ENCODE measurements at places on chromosomes 3 and 15. TPM values are rescaled to one million over a fixed set of nuclear protein-coding genes. Genes with fewer than 3 reads are reported as not detected.

DNAH12 gene
- total RNA-seq = not detected

TMCO5A gene
- total RNA-seq = not detected

ACKR4 gene
- 0.26 TPM for total RNA-seq

GRCh38 chr3:30646181-30646876 lies 39.9 kb downstream of the TGFBR2 start:
- peak; percentile 57 for DNase-seq

GRCh38 chr15:45551676-45552075 lies 29.1 kb upstream of the SLC30A4 start:
- no peak for DNase-seq

GRCh38 chr3:12175844-12176453 lies 17.2 kb upstream of the TIMP4 start:
- peak; percentile 72 for DNase-seq

DNA sequence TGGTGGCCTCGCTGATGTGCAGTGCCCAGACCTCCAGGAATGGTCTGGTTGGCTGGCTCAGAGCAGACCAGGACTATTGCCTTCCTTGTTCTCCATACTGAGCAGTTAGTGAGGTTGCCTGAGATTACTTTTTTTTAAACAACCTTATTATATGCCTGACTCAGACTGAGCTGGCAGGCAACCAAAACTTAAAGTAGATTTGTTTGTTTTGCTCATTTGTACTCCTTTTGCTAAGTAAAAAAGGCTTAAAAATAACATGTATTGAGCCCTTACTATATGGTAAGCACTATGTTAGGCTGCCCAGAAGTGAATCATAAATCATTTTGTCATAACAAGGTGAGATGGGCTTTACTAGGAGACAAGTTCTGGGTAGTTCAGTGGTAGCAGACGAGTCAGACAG lies 92.4 kb downstream of the GHSR start:
- DNase-seq = no peak
